Retina (tissue), 1 donor: ENCODE measurements at places on chromosomes 1 and 21.

DNA sequence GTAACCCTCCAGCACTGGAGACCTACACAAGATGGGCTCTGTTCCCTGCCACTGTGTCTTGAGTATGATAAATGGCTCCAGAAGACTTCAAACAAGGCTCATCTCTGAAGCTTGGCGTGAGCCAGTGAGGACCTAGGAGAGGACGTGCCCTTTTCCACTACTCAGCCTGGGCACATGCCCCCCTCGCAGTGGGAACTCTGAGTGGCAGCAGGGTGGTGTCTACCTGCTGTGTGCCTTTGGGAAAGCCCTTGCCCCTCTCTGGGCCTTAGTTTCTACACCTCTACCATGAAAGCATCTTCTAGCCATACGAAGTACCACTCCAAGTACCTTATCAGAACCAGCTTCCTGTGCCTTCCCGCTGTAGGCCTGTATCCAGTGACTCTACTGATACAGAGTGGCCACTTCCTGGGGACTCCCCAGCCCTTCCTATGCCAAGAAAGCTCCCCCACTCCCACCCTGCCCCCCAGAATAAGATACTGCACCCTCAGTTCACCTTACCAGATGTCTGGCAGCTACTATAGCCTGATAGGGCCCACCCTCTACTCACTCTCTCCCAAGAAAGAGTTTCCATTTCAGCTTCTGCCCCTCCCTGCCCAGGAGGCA lies 3.1 kb upstream of the MOB3C start:
- DNase-seq, result no peak

DNA sequence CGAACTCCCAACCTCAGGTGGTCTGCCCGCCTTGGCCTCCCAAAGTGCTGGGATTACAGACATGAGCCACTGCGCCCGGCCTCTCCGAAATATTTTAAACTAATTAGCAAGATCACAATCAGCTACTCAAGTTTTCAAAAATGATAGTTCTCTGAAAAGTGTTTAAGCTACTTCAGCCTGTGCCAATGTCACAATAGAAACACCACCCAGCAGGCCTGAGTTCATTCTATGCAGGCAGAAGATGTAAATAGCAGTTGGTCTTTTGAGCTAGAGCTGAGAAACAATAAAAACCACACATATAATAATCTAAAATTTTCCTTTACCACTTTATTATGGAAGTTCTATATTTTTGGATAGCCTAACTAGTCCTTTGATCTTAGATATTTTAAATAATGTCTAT lies 96.1 kb downstream of the LRRC40 start:
- no peak for DNase-seq

DNA sequence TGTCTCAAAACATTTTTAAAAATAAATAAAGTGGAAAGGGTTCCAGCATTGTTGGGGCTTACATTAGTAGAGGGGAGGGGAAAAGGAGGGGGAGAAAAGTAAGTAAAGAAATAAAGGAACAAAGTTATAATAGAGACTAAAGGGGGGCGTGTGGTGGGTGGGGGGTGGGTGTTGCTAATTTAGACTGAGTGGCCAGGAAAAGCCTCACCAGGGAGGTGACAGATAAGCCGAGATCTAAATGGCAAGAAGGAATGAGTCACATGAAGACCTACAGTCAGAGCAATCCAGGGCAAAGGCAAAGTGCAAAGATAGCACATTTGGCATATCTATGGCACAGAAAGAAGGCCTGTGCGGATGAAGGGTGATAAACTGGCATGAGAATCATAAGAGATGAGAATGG lies 7.5 kb downstream of the MPL start:
- DNase-seq, result no peak

DNA sequence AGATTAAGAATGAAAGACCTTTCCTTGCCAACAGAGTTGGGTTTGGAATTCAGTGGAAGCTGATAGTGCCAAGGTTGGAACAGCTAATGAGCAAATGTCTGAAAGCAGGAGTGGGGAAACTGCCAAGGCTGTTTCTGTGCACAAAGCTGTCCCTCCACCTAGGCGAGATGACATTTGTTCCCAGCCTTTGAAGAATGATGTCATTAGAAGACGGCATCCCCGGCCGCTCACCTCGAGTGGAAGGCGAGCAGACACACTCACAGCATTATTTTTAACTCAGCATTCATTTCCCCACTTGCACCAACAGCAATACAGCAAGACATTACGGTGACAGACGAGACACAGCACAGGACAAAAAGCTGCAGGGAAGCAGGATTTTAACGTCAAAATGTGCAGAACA lies 463.9 kb downstream of the PCP4 start:
- peak; percentile 46 for DNase-seq

DNA sequence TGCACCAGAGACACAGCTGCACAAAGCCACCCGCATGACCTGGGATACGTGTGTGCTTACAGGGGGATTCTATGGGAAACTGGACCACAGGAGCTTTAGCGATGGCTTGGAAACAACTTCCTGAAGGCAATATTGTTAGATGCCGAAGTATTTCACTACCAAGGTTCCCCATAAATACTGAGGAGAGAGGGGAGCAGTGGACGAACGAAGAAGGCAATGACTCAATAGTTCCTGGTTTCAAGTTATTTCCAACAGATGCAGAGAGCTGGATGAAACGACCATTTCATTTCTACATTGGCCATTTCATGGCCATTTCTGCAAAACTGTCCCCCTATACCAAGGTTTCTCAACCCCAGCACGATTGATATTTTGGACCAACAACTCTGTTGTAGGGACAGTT lies 61.3 kb downstream of the CD34 start:
- DNase-seq, result no peak

GRCh38 chr1:244231193-244231571 lies 180.1 kb downstream of the ZBTB18 start:
- DNase-seq, result no peak

- DNase-seq, result no peak
These were observed 59.2 kb downstream of the MATN1 start for GRCh38 chr1:30664103-30664755.

DNA sequence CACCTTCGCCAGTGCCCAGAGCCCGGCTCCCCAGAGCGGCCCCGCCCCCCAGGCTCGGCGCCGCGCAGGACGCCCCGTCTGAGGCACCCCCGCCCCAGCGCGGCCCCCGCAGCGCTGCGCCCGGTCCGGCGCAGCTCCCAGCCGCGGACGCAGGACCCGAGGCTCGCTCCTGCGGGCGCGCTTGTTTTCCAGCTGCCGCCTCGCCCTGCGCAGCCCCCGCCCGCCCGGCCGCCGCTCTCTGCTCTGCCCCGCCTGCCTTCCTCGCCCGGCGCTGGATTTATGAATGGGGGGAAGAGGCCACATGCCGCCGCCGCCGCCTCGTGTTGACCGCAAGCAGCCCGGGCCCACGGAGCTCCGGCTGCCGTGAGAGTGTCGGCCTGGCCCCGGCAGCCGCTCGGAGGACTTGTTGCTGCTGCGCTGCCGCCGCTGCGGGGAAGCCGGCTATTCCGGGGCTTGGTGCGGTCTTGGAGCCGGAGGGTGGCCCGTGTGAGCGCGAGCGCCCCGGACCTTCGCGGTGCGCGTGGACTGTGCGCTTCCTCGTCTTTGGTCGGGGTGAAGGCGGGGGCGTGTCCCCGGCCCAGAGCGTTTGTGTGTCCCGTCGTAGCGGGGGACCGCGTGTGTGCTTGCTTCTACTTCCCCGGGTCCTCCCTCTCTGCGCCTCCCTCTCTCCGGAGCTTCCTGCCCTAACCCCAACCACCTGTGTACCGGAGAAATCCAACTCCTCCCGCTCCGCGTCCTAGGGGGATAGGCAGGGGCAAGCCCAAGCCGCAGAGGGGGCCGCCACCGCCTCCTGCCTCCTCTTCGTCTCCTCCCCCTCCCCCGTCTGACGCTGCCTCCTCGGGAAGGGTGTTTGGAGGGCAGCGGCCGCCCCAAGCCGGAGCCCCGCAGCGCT lies 736 bp downstream of the KCNC4 start:
- peak; percentile 82 for DNase-seq

DNA sequence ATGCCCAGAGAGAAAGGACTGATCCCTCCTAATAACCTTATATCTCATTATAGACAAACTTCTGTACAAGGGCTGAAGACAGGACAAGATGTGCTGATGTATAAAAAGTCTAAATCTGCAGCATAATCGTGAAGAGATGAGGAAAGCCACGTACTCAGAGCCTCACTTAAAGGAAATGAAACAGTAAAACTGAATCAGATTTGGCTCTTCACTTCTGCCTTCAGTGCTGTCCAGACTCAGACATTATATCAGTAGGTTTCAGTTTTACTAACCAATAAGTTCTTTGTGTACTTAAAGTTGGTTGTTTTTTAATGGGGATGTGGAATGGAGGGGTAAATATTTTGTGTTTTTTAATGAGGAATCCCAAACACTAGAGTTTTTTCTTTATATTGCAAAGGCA lies 45.3 kb upstream of the RGS1 start:
- DNase-seq, result no peak

DNA sequence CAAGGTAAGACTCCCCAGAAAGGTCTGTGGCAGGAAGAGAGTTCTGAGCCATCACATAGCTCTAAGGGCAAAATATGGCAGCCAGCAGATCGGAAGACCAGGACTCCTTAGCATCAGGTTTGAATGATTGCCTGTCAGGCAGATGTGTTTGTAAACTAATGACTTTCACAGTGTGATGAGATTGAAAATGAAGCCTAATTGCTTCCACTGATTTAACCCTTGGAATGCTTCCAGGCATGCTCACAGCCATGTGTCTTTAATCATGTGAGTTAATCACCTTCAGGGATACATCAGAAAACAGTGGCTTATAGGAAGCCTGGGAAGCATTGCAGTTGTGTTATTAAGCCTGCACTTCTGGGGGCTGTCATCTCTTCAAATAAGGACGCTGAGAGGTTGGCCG lies 82.8 kb downstream of the LRRC53 start:
- DNase-seq, result peak; percentile 21

GRCh38 chr1:206488466-206488865 lies 18.2 kb downstream of the IKBKE start:
- DNase-seq, result no peak

GRCh38 chr1:7386226-7387052 lies 384.7 kb upstream of the VAMP3 start:
- no peak for DNase-seq

DNA sequence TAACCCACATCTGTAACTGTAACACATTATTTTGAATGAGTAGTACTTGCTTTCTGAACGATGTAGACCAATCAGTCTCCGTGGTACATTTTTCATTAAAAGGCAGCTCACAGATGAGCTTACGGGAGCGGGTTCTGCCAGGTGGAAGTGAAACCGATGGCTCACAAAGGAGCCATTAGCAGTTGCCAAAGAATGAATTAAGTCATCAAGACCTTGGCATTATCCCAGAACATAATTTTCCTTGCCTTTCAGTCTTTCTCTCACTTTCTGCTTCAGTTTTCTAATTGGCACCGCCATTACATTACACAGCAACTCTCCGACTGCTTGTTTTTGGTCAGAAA lies 33.5 kb upstream of the UTS2 start:
- DNase-seq, result no peak

DNA sequence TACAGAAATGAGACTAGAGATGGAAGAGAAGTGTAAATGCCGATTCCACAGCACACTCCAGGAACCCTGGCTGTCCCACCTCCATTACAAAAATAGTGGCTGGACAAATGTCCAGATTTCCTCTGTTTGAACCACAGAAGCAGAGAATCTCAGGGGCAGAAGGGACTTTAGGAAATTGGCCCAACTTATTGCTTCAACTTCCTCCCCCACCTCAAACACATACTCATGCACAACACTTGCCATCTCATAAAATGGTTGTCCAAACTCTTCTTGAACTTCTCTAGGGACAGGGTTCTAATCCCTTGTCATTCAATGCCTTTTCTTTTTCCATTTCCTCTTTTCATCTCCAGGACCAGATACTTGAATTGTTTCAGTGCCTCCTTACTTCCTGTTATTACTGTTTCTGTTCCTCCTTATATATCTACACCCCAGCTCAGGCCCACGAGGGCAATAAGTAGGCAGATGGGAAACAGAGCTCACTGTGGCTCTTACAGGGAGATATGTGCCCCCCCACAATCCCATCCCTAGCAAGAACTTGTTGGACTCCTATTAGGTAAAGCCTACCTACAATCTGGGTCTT lies 8.5 kb upstream of the B4GALT3 start:
- no peak for DNase-seq

DNA sequence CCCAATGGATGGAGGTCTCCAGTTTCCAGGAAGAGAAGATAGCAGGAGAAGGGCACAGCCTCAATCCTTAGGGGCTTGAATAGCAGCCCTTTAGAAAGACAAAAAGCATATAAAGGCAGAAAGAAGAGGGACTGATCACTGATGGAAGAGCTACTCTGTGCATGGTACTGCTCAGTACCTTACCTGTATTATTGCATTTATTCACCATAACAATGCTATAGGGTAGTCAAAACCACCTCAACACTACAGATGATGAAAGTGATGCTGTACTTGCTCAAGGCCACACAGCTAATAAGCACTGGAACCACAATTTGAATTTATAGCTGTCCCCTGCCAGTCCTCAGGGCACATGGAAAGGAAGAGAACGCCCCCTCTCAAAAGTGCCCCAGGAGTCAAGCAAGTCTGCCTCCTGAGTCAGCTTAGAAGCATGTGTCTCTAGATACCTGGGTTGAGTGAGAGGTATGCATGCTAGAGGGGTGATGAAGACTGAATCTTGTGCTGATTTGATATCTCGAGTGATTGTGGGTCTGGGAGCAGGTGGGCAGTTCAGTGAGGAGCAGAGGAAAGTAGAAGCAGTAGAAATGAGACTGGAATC lies 13.6 kb downstream of the DDAH1 start:
- no peak for DNase-seq

- no peak for DNase-seq
These were observed 6.0 kb upstream of the PLA2G2C start for GRCh38 chr1:20192364-20192763.

DNA sequence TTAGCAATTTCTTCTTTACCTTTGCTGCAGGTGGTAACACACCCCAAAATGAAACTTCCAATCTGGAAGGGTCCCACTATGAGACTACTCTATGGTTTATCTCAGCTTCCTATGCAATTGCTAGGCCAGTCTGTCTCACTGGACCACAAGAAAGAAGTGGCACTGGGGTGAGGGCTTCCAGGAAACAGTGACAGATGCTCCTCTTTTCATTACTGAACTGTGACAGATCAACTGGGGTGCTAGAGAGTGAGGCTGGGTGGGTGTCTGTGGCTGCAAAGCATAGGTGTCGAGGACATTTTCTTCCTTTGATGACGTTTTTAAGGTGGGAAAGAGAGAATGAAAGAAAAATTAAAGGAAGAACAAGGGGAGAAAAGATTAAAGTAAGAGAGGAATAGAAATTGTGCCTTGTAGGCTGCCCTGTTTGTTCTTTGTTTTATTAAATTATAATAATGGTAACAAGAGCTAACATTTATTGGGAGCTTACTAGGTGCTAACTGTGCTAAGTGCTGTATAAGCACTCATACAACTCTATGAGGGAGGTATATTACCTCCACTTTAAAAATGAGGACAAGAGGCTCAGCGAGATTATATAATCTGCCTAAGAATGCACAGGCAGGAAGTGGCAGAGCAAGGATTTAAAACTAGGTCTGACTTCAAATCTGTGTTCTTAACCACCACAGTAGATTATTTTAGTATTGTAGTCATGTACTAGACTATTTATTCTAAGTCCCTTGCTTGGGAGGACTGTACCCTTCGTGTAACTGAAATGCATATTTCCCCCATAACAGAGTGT lies 27.8 kb upstream of the DMRTA2 start:
- DNase-seq, result no peak
